ENCODE measurements at places on chromosomes 1 and 21.

DNA sequence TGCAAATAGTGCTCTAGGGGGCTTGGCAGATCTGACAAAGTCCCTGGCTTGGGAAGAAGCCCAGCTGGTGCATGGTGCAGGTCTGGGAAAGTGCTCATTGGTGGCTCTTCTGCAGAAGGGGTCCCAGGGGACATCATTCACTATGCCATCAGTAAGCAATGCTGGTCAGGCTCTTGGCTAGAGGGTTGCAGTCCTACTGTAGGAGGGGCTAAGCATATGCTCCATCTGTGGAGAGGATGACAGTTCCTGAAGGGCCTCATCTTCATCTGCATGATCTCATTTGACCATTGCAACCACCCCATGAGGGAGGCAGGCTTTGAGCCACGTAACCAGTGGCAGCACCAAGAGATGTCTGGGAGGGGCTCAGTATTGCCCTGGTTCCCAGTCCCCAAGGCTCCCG is 31.5 kb upstream of the VASH2 start:
- no peak for DNase-seq

DNA sequence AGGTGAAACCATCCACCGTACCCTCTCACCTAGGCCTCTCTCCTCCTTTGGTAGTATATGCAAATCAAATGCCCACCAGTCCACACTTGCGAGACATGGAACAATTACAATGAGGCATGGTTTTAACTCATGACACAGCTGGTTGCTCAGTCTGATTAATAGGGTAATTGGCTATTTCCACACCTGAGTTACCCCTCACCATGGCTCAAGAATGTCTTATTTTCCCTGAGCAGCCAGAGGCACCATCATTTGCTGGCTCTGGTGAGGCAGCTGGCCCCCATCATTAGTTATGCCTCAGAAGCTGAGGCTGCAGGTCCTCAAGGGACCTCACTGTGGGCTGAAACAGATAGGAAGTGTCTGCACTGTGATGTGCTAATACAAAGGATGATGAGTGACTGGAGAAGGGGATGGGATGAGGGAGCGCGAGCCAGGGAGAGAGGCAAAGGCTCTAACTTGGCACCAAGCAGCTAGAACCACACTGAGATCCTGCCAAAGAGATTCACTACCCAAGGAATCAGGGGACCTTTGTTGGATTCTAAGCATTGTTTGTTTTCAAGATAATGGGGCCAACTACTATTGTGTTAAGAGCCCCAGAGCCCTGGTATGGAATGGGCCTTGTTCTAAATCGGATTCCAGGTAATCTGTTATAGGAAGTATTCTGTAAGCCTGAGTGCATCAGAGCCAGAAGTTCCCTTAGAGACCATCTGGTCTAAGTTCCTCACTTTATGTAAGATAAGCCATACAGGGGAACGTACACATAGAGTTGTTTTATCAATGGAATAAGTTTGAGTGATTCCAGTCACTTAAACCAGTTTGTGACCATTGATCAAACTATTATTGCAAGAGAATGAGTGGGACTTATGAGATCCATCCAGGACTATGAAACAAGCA is 80.0 kb upstream of the CNTN2 start:
- peak; percentile 7 for DNase-seq

DNA sequence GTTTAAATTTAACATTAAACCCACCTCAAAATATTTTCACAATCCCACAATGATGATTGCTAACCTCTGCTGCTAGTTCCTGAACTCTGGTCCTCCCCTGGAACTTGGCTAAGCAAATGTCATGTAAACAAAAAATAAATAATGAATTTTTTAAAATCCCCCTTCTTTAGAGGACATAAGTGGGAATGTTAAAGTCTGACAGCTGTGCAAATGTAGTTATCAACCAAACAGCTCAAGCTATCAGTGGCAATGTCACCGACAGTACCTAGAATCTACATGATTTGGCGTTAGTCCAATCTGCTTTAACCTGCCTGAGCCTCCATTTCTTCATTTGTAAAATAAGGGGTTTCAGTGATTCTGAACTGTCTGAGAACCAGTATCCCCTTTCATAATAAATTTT is 67.7 kb downstream of the GDAP2 start:
- no peak for DNase-seq

GRCh38 chr1:151661751-151662150 is 49.9 kb downstream of the SNX27 start:
- DNase-seq = no peak

DNA sequence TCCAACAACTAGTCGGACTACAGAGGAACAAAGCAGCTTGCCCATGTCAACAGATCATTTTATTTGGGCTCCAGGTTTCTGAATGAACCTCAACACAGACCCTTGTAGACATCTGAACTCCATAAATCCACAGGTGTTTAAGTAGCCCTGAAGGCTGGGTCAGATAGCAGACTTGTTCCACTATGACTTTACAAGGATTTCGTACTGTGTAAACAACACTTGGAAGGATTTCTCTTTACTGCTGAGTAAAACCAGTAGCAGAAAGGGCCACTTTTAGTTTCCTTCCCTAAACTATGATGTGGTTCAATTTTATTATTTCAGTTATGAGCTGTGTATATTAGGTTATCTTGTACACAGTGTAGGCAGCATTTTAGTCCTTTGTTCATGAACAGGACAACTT is 316.4 kb upstream of the ADGRL2 start:
- no peak for DNase-seq

DNA sequence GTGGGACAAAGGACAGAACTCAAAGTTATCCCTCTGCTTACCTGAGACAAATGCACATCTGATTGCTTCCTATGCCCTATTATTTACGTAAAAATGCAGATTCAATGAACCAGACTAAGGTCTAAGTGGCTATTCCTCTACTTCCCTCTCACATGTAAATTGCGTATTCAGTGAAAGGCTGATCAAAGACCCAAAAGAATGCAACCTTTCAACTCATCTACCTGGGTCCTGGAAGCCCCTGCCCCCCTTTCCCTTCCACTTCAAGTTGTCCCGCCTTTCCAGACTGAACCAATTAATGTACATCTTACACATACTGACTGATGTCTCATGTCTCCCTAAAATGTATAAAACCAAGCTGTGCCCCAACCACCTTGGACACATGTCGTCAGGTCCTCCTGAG is 14.6 kb downstream of the SSX2IP start:
- DNase-seq = no peak

DNA sequence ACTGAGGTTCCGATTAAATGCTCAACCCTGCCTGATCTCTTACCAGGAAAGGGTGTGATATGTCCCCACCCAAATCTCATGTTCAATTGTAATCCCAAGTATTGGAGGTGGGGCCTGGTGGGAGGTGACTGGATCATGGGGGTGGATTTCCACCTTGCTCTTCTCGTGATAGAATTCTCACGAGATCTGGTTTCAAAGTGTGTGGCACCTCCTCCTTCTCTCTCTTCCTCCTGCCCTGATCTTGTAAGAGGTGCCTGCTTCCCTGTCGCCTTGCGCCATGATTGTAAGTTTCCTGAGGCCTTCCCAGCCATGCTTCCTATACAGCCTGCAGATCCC is 34.9 kb downstream of the RSPH1 start:
- DNase-seq = no peak

GRCh38 chr1:219264561-219264960 is 90.9 kb downstream of the LYPLAL1 start:
- DNase-seq = peak; percentile 5

GRCh38 chr1:95263450-95263849 is 29.4 kb downstream of the RWDD3 start:
- peak; percentile 22 for DNase-seq

DNA sequence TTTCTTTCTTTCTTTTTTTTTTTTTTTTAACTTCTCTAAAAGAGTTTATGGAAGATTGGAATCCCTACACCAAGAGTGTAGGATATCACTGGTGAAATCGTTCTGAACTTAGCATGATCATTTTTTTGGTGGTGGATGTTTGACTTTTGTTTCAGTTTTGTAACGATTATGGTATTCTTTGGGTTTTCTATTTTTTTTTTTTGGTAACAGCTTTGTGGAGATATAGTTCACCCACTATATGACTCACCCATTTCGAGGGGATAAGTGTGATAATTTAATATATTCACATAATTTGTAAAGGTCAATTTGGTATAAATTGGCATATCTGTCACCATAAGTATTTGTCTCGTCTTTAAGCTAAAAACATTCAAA is 29.2 kb downstream of the AGPAT3 start:
- no peak for DNase-seq

- DNase-seq = no peak
These were observed 221.5 kb upstream of the SGIP1 start for GRCh38 chr1:66312271-66312990.

DNA sequence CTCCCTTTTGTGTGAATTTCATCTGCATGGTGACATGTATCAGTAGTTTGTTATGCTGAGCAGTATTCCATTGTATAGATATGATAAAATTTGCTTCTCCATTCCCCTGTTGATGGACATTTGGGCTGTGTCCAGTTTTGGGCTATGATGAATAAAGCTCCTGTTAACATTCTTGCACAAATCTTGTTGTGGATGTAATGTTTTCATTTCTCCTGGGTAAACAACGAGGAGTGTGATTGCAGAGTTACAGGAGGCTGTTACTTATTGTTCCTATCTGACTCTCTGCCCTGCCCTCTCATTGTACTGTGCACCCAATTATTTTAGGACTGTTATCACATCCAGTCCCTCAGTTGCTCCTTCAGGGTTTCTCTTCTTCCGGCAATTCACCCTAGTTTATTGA is 24.2 kb downstream of the MAPKAPK2 start:
- no peak for DNase-seq

GRCh38 chr1:196361112-196361714 is 247.0 kb downstream of the KCNT2 start:
- DNase-seq = no peak

DNA sequence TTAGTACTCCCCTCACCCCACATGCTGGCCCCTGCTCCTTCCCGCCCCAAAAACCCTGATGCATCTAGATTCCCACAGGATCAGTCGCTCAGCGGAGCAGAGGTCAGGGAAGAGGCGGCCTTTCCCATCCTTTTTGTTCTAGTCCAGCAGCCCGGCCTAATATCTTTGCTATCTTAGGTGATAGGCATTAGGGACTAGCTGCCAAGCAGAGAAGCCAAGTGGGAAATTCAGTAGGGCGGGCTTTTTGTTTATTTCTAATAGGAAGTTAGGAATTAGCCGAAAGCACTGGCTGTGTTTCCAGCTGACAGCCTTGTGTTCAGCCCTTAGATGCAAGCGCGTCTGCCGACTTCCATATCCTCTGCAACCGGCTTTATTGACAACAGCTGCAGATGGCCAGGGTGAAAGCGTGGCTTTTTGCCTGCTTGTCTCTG is 59.0 kb upstream of the BCAR3 start:
- peak; percentile 36 for DNase-seq

- DNase-seq = no peak
These were observed 204.9 kb upstream of the USP25 start for GRCh38 chr21:15524855-15525254.

DNA sequence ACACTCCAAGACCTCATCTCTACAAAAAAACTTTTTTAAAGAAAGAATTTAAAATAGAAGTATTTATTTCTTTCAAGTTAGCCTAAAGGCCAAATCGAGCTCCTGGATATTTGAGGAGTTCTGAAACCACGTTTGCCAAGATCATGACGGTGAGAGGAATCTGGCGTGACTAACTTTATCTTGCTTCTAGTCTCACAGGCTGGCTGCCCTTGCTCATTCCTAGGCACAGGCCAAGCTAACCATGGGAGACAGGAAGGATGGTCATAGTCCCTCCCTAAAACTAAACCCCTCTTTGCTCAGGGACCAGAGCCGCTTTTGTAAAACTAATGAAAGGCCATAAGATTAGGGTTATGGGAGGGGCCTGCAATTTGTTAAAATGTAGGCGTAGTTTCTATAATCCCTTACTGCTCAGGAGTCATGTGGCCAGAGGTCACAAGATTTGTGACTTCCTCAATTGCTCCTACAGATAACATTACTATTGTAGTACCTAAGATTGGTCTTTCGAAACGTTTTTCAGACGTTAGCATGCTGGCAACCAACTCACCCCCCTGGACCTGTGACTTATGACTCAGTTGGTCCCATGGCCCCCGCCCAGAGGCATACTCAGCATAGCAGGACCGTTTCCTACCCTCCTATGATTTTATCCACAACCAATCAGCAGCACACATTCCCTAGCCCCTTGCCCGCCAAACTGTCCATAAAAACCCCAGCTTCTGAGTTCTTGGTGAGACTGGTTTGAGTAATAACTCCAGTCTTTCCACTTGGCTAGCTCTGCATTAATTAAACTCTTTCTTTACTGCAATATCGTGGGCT is 425.0 kb downstream of the SMYD3 start:
- no peak for DNase-seq

- DNase-seq = no peak
These were observed 13.4 kb downstream of the ATF3 start for GRCh38 chr1:212621949-212622305.

GRCh38 chr1:58720680-58721079 is 20.8 kb upstream of the MYSM1 start:
- no peak for DNase-seq

GRCh38 chr1:238777551-238777950 is 608.8 kb upstream of the CHRM3 start:
- DNase-seq = peak; percentile 4

GRCh38 chr1:64492424-64492823 is 22.5 kb downstream of the CACHD1 start:
- no peak for DNase-seq

- no peak for DNase-seq
These were observed 472.2 kb upstream of the RUNX1 start for GRCh38 chr21:35521293-35521692.

DNA sequence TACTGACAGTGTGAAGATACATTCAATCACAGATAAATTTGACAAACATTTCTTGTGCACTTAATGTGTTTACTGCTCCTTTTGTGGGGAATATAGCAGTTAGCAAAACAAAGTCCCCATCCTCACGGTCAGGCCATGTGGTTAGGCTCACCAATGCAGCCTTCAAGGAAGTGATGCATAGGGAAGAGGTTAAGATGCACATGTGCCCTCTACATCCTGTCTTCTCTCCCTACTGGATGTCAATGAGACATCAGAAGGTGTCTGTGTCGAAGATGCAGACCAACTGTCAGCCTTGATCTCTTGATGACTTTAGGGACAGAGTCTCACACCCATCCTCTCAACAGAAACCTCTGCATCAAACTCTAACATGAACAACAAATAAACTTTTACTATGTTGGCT is 78.7 kb downstream of the FH start:
- no peak for DNase-seq

DNA sequence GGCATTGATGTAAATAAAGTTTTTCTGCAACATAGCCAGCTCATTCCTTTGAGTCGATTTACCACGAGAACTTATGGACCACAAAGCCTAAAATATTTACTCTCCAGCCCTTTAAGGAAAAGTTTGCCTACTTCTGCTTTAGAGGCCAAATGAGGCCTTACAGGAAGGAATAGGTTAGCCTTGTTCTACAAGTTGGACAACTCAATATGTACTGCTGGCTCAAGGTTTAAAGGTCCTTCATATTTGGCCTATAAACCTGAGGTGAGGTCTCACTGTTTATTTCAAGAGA is 144.5 kb upstream of the DNAH14 start:
- peak; percentile 51 for DNase-seq

- DNase-seq = peak; percentile 52
These were observed 46.9 kb downstream of the IER5 start for GRCh38 chr1:181135437-181135731.
